ENCODE measurements at places on chromosomes 16 and 17.

DNA sequence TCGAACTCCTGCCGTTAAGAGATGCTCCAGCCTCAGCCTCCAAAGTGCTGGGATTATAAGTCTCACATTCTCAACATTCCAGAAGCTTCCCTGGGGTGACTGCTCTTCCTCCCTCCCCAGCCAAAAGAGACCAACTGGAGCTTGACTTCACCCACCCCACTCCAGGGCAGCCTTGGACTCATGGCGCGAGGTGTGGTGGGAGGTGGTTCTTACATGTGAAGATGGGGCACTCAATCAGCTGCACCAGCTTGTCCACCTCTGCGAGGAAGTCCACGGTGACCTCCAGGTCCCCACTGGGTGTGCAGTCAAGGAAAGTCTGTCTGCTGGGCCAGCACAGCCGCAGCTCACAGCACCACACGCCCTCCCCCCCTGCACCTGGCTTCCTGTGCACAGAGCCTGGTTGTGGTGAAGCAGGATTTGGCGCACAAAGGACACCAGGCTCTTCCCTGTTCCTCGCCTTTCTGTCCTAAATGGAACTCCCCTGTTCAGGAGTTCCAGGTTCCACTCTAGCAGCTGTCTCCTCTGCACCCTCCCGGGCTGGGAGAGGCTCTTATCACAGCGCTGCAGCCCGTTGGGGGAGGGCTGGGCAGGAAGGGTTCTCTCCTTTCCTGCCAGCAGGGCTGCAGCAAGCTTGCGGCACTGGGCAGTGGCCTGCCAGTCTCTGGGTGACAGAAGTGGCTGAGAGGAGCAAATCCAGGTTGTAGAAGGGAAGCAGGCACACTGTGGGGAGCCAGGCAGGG, 9.6 kb upstream of the MTSS2 start:
- DNase-seq, result no peak

- no peak for DNase-seq
Observed at GRCh38 chr16:66926961-66927436, 1.7 kb upstream of the RRAD start.

- DNase-seq, result no peak
Observed at GRCh38 chr16:23673971-23674614, 4.6 kb upstream of the PLK1 start.

- no peak for DNase-seq
Observed at GRCh38 chr17:40903129-40903847, 18.2 kb upstream of the KRT20 start.

DNA sequence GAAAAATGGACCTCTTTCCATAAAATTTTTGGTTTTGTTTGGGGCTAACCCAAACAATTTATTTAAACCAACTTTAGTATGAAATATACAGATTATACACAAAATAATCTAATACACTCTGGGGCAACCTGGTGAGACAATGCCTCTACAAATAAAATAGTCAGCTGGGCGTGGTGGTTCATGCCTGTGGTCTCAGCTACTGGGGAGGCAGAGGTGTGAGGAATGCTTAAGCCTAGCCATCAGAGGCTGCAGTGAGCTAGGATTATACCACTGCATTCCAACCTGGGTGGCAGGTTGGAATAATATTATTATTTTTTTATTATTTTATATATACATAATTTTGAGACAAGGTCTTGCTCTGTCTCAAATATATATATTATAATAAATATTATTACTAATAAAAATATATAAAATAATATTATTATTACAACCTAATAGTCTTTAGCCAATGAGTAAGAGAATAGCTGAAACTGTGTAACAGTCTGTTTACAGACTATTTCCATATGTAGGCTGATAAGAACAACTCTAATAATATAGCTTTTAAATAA, 50.5 kb downstream of the GLG1 start:
- DNase-seq, result no peak

DNA sequence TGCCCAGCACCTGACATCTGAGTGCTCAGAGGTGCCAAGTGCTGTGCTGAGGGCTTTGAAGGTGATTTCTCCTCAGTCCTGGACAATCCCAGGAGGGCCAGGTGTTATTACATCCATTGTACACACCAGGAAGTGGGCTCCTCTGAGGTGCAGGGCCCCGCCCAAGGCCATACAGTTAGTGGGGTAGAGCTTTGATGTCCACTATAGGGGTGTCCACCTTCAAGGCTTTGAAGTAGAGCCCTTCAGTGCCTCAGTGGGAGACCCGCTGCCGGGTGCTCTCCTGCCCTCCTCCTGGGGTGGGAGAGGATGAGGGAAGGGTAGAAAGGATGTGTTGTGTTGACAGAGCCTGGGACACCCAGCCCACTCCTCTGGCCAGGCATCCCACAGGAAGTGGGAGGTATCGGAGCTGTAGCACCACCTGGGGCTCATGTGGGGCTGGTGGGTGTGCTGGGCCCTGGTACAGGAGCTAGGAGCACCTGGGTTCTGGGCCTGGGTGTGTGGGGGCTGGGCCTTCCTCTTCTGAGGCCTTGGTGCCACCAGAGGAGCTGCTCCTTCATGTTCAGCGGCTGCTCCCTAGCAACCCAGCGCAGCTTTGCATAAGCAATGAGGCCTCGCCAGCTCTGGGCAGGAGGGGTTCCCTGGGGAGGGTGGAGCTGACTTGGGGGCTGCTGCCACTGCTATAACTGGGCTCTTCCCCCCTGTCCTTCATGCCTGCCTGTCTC, 7.4 kb downstream of the LASP1 start:
- no peak for DNase-seq

- DNase-seq, result no peak
Observed at GRCh38 chr16:10122546-10122945, 59.7 kb downstream of the GRIN2A start.

DNA sequence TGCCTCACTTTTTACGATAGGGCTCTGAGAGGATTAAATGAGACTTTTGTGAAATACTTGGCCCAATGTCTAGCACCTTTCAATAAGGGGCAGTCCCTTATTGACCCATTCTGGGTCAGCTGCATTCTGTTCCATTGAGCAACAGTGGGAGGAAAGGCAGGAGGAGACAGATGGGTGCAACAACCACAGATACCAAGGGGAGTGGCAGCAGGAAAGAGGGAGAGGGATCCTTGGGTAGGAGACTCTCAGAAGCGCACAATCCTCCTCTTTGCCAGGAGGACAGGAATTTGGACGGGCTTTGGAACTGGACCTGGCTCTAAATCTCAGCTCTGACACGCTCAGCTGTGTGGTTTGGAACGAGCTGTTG, 3.5 kb downstream of the PIPOX start:
- no peak for DNase-seq

- no peak for DNase-seq
Observed at GRCh38 chr16:14464796-14465195, 165.3 kb downstream of the PARN start.

- DNase-seq, result no peak
Observed at GRCh38 chr17:53628011-53628410, 194.7 kb upstream of the KIF2B start.

DNA sequence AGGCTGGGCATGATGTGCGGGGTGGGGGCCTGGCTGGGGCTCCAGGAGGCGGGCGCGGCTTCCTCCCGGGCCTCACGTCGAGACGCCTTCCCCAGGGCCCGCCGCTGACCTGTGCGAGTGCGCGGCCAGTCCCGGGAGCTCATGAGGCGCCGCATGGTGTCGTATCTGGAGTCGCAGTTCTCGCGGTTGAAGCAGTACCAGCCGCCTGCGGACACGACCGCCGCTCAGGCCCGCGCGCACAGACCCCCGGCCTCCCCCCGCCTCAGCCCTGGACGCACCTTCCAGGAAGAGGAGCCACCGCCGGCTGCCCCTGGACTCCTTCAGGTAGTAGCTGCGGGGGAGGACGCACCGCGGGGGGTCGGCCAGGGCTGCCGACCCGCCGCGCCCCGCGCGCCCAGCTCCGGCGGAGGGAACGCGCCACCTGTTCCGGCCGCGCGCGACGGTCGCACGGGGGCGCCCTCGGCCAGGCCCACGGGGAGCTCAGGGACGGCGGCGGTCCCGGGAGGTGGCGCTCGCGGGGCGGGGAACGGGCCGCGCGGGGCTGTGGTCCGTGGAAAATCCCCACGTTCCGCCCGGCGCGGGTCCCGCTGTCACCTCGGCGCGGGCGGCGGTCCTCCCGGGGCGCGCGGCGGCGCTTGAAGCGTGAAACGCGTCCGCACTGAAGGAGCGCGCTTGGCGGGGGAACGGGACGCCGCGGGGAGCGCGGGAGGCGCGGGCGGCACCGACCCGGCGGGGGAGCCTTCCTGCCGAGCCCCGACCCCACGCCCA, 1.4 kb downstream of the NOTUM start:
- peak; percentile 67 for DNase-seq

DNA sequence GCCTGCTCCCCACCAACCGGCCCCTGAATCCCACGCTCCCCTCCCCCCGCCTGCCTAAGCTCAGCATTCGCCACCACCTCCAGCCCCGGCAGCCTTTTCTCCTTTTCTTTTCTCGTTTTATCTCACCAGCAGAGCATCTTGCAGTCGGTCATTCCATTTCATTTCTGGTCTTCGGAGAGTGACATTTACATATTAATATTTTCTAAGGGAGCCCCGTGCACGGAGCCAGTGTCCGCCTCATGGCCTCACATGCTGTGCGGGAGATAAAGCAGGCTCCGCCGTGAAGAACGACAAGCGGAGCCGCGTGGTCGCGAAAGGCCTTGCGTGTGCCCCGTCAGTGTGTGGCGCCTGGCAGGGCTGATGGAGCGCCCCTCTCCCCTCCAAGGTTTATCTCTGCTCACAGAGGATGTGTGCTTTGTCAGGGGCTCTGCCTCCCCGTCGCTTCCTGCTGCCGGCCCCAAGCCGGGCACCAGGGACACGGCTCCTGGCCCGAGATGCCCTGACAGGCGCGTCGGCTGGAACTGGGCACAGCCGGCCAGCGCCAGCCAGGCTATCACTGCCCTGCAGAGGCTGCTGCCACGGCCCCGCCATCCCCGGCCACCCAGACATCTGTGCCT, 95.5 kb upstream of the GSE1 start:
- DNase-seq, result no peak

- no peak for DNase-seq
Observed at GRCh38 chr17:41937970-41938954, 7.8 kb downstream of the ODAD4 start.

DNA sequence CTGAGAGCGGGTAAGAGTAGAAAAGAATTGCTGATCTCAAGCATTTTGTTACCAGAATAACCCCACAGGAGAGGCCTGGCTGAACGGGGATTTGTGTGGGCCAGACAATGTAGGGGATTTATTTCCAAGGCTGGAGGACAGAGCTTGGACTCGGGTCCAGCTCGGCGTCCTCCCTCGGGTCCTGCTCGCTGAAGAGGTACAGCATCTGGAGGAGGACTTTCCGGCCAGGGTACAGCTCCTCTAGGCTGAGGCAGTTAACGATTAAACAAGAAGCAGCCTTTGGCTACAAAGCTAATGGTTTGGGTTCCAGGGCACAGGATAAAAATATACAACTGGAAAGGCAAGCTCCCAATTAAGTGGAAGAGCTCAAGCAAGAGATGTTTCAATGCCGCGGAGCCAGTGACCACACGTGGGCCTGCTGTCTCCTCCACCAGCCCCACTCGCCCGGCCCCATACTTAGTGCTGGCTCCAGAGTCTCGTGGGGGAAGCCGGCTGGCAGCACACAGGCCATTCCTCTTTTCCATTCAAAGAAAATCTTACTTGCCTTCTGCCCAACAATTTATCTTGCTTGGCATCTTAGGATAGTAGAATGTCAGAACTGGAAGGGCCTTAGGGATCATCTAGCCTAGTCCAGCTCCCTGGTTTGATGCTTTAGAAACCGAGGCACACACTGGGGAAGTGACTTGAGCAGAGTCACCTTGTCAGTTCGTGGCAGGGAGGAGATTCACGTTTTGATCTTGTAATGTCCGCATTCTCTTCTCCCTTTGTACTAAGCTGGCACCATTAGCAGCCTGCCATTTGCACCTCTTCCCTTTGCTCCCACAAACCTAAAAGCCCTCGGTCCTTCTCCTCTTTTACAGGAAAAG, 85.9 kb upstream of the TBX2 start:
- no peak for DNase-seq

- no peak for DNase-seq
Observed at GRCh38 chr16:719815-720446, 1.0 kb upstream of the ANTKMT start.

- no peak for DNase-seq
Observed at GRCh38 chr17:33299115-33299514, 6.0 kb upstream of the ASIC2 start.

GRCh38 chr17:30782206-30782605, 42.3 kb downstream of the CRLF3 start:
- DNase-seq, result no peak

DNA sequence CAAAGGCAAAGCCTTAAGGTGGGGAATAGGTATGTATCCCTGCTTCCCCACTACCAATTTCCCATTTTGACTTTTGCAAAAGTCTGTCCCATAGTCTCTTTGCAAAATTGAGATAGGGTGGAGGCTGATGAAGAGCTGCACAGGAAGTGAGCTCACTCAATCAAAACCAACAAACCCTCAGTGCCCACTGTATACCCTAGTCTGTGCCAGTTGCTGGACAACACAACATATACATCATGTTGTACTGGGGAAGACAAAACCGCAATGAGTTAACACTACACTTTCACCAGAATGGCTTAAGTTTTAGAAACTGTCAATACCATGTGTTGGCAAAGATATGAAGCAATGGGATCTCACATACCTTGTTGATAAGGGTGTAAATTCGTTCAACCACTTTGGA, 40.4 kb upstream of the AXIN2 start:
- DNase-seq, result no peak

- DNase-seq, result no peak
Observed at GRCh38 chr16:12091569-12092543, 115.3 kb downstream of the SNX29 start.

- no peak for DNase-seq
Observed at GRCh38 chr16:7921345-7921744, 588.7 kb downstream of the RBFOX1 start.

DNA sequence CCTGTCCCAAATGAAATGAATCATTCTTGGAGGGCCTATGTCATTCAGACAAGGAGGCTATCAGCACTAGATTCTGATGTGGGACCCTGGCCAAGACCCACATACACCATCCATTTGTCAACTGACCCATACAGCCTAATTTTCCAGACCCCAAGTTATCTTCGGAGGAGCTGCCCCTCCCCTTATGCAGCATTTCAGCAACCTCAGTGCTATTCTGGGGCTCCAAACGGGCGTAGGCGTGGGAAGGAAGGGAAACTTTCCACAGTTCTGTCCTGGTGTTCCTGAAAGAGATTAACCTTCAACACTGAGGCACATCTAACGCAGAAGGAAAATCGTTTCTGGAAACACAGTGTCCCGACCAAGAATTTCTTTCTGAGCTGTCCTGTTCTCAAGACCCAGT, 86.7 kb downstream of the MYH11 start:
- DNase-seq, result no peak

DNA sequence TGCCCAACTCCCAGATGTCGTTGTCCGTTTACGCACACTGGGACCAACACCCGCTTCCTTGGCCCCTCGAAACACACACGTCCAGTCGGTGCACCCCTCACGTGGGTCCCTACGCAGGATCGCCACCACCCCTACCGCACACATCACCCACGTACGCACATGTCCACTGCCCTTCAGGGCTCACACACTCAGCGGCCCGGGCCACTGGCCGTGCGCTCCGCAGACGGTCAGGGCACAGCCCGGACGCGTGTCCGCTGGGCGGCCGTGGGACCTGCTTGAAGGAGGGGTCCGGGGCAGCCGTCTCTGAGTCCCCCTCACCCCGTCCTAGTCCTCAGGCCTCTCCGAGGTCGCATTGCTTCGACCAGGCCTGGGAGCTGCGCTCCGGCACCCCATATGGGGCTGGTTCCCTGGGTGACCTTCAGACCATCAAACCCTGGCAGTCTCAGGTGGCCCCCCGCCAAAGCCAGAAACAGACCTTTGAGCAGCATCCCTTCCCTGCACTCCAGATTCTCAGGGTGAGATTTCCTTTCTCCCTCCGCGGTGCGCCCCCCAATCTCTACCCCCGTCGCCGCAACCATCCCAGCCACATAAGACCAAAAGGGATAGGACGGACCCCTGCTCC, 914 bp upstream of the GPRC5B start:
- DNase-seq, result no peak

- no peak for DNase-seq
Observed at GRCh38 chr16:27879601-27880247, 183.8 kb downstream of the GSG1L start.
